ENCODE measurements at places on chromosomes 1 and 21.
A peak's percentile ranks its signal among the peaks of the same experiment; 100 is the strongest.

DNA sequence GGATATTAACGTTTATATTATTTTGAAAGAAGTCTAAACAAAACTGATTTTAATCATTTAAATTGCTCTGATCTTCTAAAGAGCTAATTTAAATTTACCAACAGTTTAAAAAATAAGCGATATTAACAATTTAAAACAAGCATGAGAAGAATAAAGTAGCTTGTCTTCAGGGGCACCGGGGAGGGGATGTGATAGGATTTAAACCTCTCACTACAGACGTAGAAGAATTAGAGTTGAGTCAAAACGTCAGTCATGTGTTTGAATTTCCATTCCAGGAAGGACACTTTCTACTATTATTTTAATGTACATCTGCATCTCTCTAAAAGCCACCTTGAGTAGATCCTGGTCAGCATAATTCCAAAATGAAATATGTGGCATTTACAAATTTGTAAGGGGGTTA, 58.2 kb upstream of the TPTE start:
- no peak for DNase-seq

DNA sequence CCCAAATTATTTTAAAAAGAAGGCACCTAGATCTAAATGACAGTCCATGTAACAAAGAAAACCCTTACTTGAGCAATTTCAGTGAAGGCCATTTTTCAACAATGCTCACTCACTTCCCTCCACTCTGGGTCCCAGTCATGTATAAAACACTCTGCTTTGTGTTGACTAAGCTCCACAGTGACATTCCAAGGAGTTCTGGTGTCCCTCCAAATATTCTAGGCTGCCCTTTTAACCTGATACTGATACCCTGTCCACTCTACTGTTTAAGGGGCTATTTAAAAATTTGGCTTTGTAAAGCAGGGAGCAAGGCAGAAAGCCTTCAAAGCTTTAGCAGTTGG, 73.6 kb downstream of the GNG12 start:
- peak; percentile 52 for DNase-seq

- DNase-seq: no peak
These were observed 30.1 kb downstream of the KCNJ6 start for GRCh38 chr21:37886120-37886519.

- DNase-seq: no peak
These were observed 53.3 kb downstream of the SIK1 start for GRCh38 chr21:43373362-43374227.

- peak; percentile 59 for DNase-seq
These were observed 2.4 kb downstream of the SPSB1 start for GRCh38 chr1:9294910-9295636.

GRCh38 chr1:101060992-101061391, 35.4 kb upstream of the DPH5 start:
- DNase-seq: no peak

GRCh38 chr1:238951809-238952208, 434.6 kb upstream of the CHRM3 start:
- peak; percentile 67 for DNase-seq

DNA sequence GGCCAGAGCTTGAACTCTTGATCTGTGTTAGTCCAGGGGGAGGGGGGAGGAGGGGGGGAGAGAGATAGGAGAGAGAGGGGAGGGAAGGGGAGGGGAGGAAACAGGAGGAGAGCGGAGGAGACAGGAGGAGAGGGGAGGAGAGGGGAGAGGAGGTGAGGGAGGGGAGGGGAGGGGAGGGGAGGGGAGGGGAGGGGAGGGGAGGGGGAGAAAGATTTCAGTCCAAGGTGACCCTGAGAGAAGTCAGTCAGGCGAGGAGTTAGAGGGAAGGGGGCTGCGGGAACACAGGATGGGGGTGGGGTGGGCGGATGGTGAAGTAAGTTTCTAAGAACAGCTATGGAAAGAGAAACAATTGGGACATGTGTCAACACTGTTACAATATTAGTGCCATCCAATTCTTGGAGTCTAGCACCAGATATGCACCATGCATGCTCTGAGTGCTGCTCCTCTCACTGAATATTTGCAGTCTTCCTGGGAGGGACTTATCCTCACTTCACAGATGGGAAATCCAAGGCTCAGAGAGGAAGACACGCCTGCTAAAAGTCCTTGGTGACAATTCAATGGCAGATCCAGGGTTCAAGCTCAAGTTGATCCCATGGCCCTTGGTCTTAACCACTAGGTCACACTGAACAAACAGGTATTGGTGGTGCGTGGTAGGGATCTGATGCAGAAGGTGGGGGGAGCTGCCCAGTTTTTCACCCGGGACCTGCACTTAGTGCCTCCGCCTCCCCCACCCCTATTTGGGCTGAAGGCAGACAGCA, 42.5 kb upstream of the ECE1 start:
- DNase-seq: no peak

- peak; percentile 34 for DNase-seq
These were observed 490.5 kb upstream of the CHRM3 start for GRCh38 chr1:238895911-238896310.

- no peak for DNase-seq
These were observed 22.2 kb downstream of the SLC9C2 start for GRCh38 chr1:173580658-173581057.

DNA sequence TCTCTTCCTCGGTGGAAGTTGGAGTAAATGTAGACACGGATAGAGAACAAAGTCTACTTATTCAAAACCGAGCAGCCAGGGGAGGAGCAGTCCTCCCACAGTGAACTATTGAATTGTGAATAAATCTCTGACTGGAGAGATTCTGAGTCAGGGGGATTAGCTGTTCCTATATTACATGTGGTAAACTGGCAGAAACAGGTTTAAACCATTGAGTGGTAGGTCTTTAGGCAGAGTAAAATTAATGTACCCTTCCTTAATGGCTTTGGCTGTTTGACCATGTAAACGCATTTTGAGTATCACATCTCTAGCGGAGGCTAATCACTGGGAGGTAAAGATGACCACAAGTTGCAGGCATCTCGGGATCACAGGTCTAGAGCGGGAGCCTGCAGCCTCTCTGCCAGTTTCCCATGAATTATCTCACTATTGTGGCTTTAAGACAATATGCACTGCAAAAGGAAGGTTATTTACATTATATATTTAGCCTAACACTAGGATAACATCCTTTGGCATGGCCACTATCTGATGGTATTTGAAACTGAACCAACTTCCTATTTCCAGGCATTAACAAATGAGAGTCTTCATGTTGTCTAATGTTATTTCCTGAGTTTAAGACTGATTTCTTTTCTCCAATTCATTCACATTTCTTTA, 7.9 kb upstream of the DISC1 start:
- no peak for DNase-seq

- DNase-seq: peak; percentile 72
These were observed 129.9 kb downstream of the SLC30A10 start for GRCh38 chr1:219798283-219799030.

GRCh38 chr1:174174461-174175329, 15.4 kb downstream of the RABGAP1L start:
- DNase-seq: no peak

- DNase-seq: no peak
These were observed 336.6 kb downstream of the SIPA1L2 start for GRCh38 chr1:232293361-232293760.

DNA sequence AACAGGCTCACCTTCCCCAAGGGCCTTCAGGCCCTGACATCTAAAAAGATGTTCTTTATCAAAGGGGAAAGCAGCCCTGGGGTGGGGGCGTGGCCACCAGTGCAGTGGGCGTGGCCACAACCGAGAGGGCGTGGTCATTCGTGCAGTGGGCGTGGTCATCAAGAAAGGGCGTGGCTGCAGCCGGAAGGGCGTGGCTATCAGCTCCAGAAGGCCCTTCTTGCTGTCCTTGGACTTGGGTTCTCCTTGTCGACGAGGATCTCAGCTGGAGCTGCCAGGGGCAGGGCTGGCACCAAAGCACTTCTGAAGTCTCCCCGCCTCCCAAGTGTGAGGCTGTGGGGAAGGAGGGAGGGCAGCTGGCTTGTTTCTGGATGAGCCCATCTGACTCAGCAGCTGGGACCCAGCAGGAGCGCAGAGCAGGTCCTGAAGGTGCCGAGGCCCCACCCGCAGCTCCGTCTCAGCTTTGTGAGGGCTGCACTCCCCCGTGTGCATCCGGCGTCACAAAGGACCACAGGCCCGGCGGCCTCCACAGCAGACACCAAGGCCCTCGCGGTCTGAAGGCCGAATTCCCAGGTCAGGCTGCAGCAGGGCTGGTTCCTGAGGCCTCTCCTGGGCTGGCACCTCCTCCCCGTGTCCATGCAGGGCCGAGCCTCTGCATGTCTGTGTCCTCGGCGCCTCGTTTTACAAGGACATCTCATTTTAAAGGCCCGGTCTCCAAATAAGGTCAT, 12.8 kb downstream of the PDE9A start:
- DNase-seq: no peak

DNA sequence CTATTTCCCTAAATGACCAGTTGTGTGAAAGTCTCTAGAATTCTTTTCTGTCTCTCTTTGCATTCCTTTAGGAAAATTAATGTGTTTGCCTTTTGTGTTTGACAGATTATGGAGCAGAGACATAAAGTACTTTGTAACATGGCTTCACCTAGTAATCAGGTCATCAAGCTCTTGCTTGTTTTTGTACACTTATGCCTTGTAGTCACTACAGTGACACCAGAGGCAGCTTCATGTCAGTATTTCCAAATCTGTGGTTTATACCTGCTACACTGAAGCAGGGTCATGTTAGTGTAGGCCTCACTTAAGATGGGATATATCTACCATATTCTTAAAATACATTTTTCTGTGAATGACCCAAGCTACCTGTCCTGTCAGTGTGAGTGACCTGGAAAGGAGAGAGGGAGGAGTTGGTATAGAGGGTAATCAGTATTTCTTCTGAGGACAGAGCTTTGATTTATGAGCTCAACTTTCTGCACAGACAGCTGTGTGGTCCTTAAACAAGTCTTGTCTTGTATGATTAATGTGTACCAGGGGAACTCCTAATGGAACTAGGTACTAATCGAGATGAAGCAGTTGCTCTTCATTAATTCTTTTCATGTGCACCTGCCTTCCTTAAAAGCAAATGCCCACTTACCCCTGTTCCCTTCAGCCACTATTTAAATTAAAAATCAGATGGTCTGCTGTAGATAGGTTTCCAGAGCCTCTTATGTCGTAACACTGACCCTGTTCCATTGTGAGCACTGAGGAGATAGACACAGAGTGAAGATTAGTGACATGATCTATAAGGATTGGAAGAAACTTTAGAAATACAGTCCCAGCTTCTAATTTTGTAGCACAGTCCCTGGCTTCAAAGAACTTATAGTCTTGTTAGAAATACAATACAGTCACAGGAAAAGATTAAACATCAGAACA, 45.7 kb downstream of the MACO1 start:
- no peak for DNase-seq

- peak; percentile 96 for DNase-seq
These were observed 18.4 kb upstream of the COL6A2 start for GRCh38 chr21:46079352-46080170.

- DNase-seq: peak; percentile 63
These were observed 534 bp downstream of the SLC6A9 start for GRCh38 chr1:44030605-44031251.

- peak; percentile 78 for DNase-seq
These were observed 2.4 kb downstream of the UROD start for GRCh38 chr1:45014321-45015028.

DNA sequence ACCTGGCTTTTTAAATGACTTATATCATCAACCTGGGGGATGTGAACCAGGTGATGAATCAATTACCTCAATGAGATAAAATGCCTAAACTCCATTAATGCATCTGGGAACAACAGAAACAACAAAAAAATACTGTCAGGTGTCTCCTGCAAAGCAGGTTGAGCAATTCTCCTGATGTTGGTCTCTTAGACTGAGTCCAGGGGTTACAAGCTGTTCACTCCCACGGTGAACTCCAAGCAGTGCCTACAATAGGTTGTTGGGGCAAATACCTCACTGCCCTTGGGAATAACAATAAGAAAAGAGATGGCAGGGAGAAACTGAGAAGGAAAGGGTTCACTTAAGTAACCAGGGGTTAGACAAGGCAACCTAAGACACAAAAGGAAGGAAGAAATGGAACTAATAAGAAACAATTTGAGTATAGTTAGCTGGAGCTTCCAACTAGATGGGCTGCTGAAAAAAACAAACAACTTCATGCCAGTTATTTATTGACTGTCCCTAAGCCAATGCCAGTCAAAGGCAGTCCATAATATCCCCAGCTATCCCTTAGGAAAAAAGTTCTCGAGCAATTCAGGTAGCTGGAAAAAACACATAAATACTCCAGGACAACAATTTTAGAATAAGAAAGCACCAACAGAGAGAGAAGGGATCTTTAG, 97.6 kb upstream of the MAGI3 start:
- DNase-seq: no peak

- DNase-seq: peak; percentile 72
These were observed 520 bp downstream of the ZBTB17 start for GRCh38 chr1:15975358-15975804.

DNA sequence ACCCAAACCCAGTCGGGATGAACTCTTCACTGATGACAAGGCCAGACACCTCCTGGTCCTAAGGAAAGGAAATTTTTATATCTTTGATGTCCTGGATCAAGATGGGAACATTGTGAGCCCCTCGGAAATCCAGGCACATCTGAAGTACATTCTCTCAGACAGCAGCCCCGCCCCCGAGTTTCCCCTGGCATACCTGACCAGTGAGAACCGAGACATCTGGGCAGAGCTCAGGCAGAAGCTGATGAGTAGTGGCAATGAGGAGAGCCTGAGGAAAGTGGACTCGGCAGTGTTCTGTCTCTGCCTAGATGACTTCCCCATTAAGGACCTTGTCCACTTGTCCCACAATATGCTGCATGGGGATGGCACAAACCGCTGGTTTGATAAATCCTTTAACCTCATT, 10.1 kb downstream of the CZIB start:
- no peak for DNase-seq

GRCh38 chr1:189868021-189868420, 609.6 kb downstream of the BRINP3 start:
- DNase-seq: no peak

DNA sequence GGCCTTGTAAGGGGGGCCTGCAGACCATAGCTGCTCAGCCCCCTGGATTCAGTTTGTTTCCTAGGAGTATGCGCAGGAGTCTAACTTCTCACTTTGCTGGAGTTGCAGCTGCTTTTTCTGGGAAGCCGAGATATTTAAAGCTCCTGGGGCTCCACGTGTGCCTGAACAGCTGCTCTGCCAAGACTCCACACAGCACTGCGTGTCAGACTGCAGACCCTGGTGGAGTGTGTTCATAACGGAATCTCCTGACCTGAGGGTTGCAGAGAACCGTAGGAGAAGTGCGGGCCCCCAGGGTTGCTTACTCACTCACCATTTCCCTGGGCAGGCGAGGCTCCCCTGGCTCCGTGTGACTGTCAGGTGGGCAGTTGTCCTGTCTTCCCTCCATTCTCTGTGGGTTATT, 474.3 kb upstream of the TMPRSS15 start:
- no peak for DNase-seq

DNA sequence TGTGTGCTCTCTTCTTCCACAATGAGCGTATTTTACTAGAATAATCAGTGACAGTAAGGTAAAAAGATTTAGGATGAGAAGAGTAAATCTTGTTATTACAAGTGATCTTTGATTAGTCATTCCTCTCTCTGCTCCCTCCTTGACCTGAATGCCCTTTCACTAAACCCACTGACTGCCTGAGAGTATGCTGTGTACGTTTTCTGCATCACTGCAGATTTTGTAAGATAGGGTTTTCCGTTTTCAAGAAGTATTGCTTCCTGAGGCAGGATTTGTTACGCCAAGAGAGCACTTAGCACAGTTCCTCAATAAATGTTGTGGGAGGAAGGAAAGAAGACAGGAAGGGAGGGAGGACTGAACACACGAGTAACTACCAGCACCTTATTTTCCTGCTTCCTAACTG, 7.7 kb upstream of the LAMB3 start:
- no peak for DNase-seq

- DNase-seq: no peak
These were observed 28.4 kb downstream of the ELF3 start for GRCh38 chr1:202038688-202039346.

GRCh38 chr1:174726167-174726879, 273.4 kb upstream of the CACYBP start:
- DNase-seq: peak; percentile 21

Measured in EL (cell line).